SK-N-SH (cell line): ENCODE measurements at places on chromosomes 5 and 9. TPM values are rescaled to one million over a fixed set of nuclear protein-coding genes. Genes with fewer than 3 reads are reported as not detected.
A peak's percentile ranks its signal among the peaks of the same experiment; 100 is the strongest.

DNA sequence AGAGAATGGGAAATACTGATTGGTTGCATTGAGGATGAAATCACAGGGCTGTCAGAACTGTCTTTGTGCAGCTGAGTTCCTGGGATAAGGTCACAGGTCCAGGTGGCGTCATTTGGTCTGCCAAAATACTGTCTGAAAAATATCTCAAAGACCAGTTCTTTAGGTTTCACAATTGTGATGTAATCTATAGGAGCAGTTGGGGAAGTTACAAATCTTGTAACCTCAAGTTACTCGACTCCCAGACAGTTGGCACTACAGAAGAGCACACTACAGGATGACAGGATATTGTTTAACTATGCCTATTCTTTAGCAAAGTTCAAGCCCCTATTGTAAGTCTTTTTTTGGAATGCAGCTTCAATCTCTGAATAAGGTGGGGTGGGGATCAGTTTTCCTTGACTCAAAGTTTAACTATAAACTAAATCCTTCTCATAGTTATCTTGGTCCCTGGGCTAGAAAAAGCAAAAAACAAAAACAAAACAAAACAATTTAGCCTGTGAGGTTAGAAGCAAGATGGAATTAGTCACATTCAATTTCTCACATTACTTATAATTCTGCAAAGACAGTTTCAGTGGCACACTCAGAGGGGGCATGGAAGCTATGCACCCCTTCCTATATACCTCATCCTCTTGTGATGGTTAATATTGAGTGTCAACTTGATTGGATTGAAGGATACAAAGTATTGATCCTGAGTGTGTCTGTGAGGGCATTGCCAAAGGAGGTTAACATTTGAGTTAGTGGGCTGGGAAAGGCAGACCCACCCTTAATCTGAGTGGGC is 276.0 kb downstream of the AUH start:
- DNase-seq, result no peak

DNA sequence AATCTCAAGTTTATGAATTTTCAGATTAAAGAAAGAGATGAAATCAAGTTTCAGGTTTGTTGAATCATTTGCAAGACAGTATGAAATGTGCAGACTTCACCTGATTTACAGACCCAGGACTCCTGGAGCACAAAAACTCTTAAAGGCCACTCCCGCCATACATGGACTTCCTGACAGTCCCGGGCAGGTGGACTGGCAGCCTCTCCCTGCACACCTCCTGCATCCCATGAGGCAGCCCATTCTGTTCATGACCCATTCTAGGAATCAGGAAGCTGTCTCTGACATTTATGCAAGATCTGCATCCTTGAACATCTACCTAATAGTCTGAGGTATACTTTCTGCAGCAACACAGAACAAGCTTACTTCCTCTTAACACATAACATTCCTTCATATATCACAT is 5.9 kb downstream of the DDX31 start:
- no peak for DNase-seq

DNA sequence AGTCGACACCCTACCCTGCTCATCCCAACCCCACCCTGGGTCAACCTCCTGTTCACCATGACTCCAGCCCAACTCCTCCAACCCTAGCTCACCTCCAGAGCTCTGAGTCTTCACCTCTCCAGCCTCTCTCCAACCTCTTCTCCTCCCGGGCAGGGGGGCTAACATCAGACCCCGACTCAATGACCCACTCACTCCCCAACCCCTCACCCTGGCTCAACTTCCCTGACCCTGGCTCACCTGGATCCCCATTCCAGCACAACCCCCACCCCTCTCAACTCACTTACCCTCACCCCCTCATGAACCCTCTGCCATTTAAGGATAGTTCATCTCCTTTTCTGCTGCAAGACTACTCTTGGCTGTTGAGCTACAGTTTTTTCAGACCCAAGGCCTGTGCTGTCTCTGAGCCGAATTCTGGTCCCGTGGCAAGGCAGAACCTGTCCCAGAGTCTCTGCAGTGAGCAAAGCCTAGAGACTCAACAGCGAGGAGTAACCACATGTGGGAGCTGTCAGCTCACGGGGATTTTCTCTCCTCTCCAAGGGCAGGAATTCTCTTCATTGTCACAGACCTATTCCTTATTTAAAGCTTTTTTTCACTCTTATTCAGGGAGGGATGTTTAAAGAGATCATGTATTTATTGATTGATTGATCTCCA is 29.8 kb downstream of the ANKRD33B start:
- DNase-seq, result no peak

- no peak for DNase-seq
Measured at GRCh38 chr9:38032266-38033110, 36.5 kb downstream of the SHB start.

DNA sequence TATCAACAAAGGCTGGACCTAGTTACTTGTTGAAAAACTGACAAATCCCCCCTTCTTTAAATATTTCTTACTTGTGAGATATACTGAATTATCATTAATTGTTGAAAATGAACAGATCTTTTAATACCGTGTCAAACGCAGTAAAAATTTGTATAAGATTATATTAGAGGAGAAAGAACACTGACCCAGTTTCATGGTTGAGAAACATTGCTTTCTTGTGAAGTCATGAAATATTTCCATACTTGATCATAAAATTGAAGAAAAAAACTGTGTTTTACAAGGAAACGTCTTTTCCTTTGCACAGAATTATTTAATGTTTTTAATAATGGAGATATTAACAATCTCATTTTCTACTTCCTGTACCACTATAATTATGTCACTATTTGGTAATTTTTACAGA is 45.8 kb downstream of the MOCS2 start:
- no peak for DNase-seq

GRCh38 chr5:176152191-176152929 is 85.9 kb upstream of the SIMC1 start:
- DNase-seq, result peak; percentile 37

GRCh38 chr5:98770209-98770910 is 3.1 kb upstream of the RGMB start:
- peak; percentile 48 for DNase-seq

DNA sequence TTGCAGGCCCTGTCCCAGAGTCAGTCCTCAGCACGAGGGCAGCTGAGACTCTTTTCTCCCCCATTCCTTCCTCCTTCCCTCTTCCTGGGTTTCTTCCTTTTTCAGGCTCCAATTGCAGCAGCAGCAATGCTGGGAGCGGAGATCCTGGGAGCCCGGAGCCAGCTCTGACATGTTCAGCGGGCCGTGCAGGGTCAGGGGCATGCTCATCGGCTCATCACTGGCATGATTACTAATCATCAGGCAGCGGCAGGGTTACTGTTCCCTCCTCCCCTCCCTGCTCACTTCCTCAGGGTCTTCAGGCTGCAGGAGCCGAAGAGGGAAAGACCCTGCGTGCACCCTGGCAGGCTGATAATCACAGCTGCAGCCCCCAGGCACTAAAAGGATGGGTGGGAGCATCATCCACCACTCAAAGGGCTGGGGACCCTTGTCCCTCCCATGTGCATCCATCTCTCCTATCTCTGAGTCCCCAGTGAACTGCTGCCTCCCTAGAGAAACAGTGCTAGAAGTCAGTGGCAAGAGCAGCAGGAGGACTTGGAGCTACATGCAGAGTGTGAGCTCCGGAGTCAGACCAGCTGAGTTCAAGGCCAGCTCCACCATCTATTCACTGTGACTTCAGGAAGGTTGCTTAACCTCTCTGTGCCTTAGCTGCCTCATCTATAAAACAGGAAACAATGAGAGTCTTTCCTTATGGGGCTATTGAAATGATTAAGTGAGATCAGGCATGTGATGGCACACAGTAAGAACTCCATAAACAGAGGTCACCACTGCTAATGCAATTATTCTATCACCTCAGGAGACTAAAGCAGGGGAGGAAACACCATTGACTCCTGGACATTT is 7.8 kb upstream of the KCNIP1 start:
- no peak for DNase-seq

GRCh38 chr5:102262688-102263087 is 33.4 kb downstream of the SLCO4C1 start:
- DNase-seq, result no peak

DNA sequence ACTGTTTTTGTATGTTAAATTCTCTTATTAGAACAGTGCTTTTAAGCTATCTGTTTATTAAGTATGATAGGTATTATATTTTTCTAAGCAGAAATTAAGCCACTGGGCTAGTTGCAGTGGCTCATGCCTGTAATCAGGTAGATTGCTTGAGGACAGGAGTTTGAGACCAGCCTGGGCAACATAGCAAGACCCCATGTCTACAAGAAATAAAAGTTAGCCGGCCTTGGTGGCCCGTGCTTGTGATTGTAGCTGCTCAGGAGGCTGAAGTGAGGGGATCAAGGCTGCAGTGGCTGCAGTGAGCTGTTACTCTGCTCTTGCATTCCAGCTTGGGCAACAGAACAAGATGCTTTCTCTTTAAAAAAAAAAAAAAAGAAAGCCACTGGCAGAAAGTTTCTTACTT is 45.0 kb upstream of the LRRC70 start:
- no peak for DNase-seq

DNA sequence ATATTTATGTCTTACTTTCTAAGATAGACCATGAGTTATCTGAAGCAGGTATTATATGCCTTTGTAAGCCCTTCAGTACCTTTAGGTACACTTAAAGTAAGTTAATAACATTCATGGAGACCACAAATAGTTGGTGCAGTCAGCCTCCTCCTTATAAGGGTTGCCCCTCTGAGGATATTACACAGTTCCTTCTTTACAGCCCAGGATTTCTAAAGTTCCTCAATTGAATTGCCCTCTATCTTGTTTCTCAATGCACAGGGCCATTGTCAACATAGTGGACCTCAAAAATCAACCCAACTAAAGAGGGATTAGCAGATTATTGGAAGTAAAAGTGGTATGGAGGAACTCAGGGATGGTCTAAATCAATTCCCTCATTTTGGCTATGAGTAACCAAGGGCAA is 50.3 kb downstream of the HMHB1 start:
- DNase-seq, result no peak

DNA sequence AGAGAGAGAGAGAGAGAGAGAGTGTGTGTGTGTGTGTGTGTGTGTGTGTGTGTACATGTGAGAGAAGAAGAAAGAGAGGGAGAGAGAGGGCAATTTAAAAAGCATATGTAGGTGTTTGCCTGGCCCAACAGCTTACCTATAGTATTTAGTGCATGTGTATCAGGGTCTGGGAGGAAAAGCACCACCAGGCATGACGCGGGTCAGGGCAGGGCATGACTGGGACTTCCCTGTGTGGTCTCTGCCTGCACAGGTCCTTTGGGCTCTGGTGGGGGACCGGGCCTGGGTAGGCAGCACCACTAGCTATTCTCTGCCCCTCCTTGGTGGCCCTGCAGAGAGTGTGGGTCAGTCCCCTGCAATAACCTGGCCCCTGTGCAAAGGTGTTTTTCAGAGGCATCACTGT is 16.1 kb downstream of the IL9 start:
- DNase-seq, result no peak

GRCh38 chr9:103941104-103941503 is 153.0 kb upstream of the SMC2 start:
- no peak for DNase-seq

- no peak for DNase-seq
Measured at GRCh38 chr9:73743826-73744225, 592.2 kb downstream of the ANXA1 start.

DNA sequence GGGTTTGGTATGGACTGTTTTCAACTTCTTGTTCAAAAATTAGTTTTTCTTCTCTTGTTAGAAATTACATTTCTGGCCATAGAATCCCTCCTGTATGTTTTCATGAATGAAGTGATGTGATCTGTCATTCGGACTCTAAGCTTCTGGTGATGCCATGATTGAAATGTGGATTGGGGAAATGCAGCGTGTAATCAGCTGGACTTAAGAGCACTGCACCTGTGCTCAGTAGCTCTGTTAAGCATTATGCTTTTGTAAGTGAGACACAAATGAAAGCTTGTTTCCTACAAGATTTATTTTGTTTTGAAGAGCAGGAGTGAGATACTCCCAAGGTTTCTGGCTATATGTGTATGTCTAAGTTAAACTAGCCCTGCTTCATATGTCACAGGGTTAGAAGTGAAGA is 24.0 kb upstream of the FAM120AOS start:
- no peak for DNase-seq

DNA sequence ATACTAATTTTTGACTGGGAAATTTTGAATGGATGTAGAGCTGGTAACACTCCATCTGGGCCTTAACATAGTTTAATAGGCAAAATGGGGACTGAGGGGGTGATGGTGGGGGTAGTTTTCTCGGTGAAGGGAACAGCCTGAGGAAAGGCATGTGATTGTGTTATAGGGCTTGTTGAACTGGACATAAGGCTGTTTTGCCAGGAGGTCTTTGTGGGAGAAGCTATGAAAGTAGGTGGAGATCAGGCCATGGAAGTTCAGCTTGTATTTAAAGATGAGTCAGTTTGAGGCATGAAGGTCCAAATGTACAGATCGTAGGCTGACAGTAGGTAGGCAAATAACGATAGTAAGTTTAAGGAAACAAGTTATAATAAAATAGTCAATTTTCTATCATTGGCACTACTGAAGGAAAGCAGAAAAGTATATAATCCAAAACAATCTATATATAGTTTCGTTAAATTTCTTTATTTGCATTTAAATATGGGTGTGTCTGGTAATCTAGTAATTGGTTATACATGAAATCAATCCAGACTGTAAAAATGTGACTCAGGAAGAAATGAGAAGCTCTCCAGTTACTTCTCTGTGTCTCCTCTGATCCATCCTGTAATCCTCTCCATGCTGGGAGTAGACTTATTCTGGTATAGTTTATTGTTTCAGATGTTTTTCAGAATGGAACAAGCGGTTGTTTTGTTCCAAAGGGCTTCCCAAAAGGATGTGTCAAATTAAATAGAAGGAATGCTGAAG is 2.8 kb downstream of the CSNK1G3 start:
- no peak for DNase-seq

GRCh38 chr5:67234671-67235176 is 38.1 kb upstream of the CD180 start:
- no peak for DNase-seq

DNA sequence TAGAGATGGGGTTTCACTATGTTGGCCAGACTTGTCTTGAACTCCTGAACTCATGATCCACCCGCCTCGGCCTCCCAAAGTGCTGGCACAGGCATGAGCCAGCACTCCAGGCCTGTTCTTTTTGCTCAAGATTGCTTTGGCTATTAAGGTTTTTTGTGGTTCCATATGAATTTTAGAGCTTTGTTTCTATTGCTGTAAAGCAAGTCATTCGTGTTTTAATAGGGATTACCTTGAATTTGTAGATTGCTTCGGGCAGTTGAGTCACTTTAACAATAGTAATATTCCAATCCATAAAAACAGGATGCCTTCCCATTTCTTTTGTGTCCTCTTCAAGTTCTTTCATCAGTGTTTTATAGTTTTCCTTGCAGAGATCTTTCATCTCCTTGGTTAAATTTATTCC is 22.1 kb downstream of the C6 start:
- no peak for DNase-seq

The CYLC2 gene
- polyA plus RNA-seq, result not detected in 2 replicates

The HEMGN gene
- not detected in 2 replicates for polyA plus RNA-seq

The TMOD1 gene
- polyA plus RNA-seq, result 0.54 and 1.6 TPM in 2 replicates

The ASPN gene
- 0.76 and 1.7 TPM in 2 replicates for polyA plus RNA-seq

The SPINK5 gene
- not detected in 2 replicates for polyA plus RNA-seq

The CEL gene
- 0.75 and 0.87 TPM in 2 replicates for polyA plus RNA-seq

The OSMR gene
- polyA plus RNA-seq, result 55.9 and 56.0 TPM in 2 replicates

The SOHLH1 gene
- polyA plus RNA-seq, result not detected in 2 replicates

The LRRC19 gene
- not detected in 2 replicates for polyA plus RNA-seq

The SPINK6 gene
- polyA plus RNA-seq, result not detected in 2 replicates

The LYSMD3 gene
- polyA plus RNA-seq, result 5.2 and 6.7 TPM in 2 replicates

The TEX48 gene
- polyA plus RNA-seq, result 0.41 and 0.46 TPM in 2 replicates

The ITK gene
- not detected in 2 replicates for polyA plus RNA-seq

The TRIM7 gene
- 2.0 and 3.5 TPM in 2 replicates for polyA plus RNA-seq

The NCS1 gene
- 40.6 and 52.9 TPM in 2 replicates for polyA plus RNA-seq
